ENCODE measurements at places on chromosomes 3 and 15.

DNA sequence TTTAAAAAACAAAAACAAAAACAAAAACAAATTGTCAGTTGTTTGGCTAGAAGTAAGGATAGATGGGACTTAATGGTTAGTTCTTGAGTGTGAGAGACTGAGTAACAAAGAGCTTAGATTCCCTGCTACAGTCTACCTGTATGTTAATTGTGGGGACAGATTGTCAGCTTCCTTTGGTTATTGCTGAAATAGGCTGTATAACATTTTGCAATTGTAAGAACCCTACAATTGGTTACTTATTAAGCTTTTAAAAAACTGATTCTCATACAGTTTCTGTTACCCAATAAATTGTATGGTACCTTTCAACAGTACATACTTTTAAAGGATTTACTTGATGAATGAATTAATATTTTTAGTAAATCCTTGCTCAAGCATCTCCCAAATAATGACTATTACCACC is 35.3 kb downstream of the CLASP2 start:
- DNase-seq = no peak

- no peak for DNase-seq
Measured at GRCh38 chr3:195042743-195043606, 228.0 kb downstream of the XXYLT1 start.

- DNase-seq = no peak
Measured at GRCh38 chr3:29697989-29698388, 417.1 kb downstream of the RBMS3 start.

DNA sequence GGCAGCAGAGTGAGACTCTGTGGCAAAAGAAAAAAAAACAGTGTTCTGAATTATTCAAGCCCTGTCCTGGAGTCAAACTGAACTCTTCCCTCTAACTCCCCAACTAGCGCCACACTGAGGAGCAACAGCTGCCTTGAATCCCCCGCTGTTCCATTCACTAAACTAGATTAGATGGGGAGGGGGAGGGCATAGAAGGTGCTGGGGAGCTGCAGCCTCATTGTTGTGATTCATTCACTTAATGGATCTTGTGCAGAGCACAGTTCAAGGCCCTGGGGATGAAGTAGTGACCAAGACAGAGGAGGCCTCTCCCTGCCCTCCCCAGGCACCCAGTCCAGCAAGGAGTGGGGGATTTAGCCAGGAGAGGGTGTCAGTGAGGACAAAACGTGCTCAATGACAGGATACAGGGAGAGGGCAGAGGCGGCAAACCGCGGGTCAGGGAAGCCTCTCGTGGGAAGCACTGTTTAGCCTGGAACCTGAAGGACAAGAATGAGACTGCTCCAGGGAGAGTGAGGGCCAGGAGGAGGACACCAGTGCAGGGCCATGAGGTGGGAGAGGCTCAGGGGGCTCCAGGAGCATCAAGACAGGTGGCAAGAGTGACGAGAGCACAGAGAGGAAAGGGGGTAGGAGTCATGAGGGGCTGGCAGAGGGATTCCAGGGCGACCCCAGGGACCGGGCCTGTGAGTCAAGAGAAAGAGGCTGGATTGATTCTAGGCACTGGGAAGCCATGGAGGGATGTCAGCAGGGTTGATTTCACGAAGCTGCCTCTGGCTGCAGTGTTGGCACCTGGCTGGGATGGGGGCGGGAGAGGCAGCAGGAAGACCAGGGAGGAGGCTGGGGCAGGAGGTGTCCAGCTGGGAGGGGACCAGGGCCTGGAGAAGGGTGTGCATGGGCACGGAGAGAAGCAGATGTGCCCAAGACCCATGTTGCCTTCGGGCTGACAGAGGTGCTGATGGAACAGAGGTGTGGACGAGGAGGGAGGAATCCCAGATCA is 31.4 kb downstream of the ALS2CL start:
- DNase-seq = no peak

- no peak for DNase-seq
Measured at GRCh38 chr3:42852441-42852840, 23.2 kb downstream of the CYP8B1 start.

DNA sequence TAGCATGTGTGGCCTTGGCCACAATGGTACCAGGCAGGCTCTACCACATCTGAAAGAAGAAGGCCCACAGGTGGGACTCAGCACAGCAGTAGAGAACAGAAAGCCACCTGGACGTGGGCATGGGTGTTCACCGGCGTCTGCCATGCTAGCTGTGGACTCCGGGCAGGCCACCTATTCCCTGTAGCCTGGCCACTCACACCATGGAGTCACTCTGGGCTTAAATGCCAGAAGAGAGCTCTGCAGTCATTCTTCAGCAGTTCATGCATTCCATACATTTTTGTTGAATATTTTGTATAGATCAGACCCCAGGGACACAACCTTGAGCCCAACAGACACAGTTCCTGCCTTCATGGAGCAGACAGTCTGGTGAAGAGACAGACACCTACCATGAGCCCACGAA is 138.6 kb downstream of the SRGAP3 start:
- no peak for DNase-seq

DNA sequence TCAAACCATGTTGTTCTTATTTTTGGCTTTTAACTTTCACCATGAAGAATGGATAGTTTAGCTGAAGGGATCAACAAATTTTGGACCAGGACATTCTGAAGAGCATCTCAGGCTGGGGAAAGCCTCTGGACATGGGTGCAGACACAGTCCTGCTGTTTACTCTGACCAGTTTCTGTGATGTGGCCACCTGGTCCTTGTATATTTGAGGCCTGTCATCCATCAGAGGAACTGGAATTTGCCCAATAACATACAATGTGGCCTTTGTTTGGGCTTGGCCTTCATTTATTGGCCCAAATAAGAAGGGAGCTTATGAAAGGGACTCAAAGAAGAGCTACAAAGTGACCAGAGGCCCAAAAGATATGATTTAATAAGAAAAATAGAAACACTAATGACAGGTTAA is 127.9 kb downstream of the MYRIP start:
- DNase-seq = no peak

DNA sequence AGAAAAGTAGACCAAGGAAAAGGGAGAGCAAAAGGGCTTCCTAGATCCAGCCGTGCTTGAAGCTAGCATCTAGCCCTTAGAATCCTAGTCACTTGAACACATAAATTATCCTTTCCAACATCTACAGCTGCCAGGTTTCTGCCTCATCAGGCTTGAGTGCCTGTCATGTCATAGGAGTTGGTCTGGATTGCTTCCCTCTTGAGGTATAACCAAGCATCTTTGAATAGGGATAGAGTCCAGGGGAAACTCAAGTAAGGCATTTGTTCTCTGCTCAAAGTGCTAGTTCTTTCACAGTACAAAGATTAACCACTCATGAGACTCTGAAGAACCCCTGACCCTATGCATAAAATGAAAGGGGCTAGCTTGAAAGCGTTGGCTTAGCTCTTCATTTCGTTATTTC is 72.3 kb downstream of the SLCO3A1 start:
- no peak for DNase-seq

DNA sequence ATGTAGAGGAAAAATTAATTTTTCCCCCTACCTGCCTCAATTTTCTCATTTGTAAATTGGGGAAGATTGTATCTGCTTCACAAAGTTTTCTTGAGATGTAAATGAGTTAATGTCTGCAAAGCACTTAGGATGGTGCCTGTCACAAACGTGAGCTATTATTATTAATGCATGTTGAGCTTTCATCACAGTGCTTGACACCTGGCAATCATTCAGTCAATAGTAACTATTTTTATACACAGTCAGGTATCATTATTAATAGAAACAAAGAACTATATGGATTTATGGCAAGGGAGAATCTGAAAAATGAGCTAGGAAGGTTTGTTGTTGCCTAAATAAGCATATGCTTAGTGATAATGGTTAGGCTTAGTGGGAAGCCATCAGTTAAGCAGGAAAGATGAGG is 238.2 kb upstream of the GRM7 start:
- no peak for DNase-seq

GRCh38 chr3:189572249-189572648 is 58.9 kb upstream of the TP63 start:
- DNase-seq = no peak

- no peak for DNase-seq
Measured at GRCh38 chr3:157871838-157872460, 234.3 kb downstream of the SHOX2 start.

DNA sequence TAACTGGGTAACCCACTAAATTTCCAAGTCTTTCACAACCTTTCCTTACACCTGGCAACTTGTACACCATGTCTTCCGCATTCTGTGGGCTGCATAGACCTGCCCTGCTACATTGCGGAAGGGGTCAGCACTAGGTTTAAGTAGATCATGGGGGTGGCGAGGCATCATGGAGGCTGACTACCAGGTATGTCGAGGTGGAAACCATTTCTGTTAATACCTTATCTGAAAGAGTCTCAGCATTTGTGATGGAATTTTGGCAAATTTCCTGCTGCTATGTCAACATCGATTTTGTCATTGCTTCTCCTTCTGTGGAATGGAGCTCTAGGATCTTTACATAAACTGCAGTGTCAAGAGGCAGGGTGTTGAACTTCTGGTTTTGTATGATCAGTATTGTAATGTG is 187.2 kb downstream of the GHSR start:
- DNase-seq = no peak

DNA sequence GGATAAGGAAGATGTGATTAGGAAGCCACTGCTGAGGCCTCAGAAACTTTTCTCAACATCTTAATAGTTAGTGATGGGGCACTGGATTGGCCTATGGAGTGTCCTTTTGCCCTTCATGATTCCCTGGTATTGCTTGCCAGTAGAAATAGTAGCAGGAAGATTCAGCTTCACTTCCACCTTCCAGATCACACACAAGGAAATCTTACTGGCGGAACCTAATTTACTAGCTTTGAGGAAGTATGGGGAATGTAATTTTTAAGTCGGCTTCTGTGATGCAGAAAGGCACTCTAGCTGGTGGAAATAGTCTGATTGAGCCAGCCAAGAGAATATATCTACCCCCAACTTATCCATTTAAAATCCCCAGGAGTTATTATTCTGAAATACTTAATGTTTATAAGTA is 46.5 kb downstream of the LPP start:
- no peak for DNase-seq
